ENCODE measurements at places on chromosomes 2 and 18.

DNA sequence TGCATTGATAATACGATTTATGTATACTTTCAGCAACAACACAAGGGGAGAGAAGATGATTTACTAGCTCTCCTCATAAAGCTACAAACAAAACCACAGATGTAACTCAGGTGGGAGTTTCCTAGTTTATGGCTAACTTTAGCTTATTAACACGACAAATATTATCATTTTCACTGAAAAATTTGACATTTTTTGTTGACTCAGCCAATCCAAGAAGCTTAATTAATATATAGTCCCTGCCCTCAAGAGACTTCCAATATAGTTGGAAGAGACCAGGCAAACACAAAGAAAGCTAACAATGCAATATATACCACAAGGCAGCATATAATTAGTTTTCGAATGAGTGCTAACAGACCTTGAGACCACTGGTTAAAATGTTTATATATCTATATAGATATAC lies 775 bp downstream of the WDR12 start:
- no peak for DNase-seq

DNA sequence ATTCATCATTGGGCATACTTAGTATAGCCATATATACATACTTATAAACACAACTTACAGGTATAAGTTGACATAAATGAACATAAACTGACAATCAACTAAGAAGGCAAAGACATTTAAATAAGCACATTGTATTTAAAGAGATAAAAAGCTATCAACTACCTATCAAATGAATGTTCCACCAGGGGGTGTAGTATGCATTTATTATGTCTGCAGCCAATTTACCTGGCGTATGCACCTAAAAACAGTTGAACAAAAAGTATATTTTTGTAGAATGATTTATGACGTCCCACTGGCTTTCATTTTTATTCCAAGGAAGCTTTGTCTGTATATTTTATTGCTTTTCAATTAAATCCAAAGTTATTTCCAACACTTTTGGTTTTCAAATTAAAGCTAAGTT lies 323.5 kb downstream of the AFF3 start:
- DNase-seq = no peak

GRCh38 chr2:237291138-237291792 lies 122.7 kb downstream of the COL6A3 start:
- DNase-seq = peak; percentile 96

GRCh38 chr2:86673011-86673410 lies 47.1 kb upstream of the RMND5A start:
- DNase-seq = no peak

GRCh38 chr2:169782513-169782912 lies 16.2 kb upstream of the SSB start:
- no peak for DNase-seq

DNA sequence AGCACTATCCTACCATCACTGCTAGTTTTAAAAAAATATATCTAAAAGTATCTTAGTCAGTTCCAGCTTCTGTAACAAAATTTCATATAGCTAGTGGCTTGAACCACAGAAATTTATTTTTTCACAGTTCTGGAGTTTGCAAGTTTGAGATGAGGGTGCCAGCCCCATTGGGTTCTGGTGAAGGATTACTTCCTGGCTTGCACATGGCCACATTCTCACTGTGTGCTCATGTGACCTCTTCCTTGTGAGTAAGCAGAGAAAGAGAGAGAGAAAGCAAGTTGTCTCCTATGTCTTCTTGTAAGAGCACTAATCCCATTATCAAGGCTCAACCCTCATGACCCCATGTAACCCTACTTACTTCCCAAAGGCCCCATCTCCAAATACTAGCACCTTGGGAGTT lies 158.9 kb downstream of the DOK6 start:
- DNase-seq = no peak

DNA sequence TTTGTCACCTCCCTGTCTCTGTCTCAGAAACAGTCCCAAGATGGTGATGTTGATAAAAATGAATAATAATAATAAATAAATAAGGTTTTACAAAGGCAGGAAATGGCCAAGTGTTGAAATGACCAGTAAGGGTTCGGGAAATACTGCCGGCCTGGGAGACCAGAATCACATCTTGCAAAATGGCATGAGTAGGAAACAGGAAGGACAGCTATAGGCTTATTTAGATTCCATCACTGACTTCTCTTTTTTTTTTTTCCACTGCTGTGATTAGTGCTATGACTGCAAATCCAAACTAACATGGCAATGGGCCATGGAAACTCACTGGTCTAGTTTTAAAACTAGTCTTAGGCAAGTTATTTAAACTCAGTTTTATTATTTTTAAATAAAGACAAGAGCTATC lies 60.6 kb downstream of the SCN1A start:
- DNase-seq = no peak

DNA sequence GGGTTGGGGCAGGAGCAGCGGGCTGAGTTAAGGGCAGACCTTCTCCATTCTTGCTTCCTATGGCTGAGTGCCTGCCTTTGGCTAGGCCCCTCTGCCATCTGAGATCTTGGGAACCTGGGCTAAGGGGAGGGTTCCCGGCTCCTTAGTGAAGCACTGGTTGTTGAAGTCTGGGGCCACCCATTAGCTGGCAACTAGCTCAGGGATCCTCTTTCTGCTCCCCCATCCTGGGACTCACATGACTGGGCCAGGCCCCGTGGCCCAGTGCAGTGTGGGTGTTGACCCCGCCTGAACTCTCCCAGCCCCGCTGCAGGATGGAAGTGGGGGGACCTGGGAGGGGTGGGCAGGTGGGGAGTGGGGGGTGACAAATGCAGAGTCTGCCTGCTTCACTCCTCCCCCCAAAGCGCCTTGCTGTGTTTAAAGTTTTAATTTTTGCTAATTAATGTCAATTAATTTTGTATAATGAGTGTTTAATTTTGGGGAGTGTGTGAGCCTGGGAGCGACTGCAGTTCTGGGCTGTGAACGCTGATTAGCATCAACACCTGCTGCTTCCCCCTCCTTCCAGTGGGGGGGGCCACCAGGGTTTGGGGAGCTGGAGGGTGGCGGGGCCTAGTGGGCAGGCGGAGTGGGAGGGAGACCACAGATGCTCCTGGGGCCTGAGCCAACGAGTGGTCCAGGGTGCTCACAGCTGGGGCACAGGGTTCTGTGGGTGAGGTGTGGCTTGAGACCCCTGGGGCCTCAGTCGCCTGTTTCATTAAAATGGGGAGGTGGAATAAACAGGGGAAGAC lies 55.2 kb downstream of the EMX1 start:
- no peak for DNase-seq

- no peak for DNase-seq
These were observed 1266.8 kb upstream of the TMEFF2 start for GRCh38 chr2:193461431-193461934.

- DNase-seq = no peak
These were observed 10.6 kb downstream of the RND3 start for GRCh38 chr2:150476809-150477302.

Data from femur (tissue), 1 donor.